ENCODE measurements at places on chromosomes 7 and 10.

- DNase-seq, result no peak
Measured at GRCh38 chr10:99339077-99339476, 9.9 kb downstream of the CNNM1 start.

GRCh38 chr7:42250411-42250810 is 13.4 kb upstream of the GLI3 start:
- DNase-seq, result no peak

- DNase-seq, result no peak
Measured at GRCh38 chr7:20786779-20787659, at the start of gene SP8. Gene SP8, minus strand, starts transcription at chr7:20786886. Its CDS starts 88 bp downstream, at chr7:20786798.

- no peak for DNase-seq
Measured at GRCh38 chr10:114638821-114639625, 19.1 kb downstream of the ABLIM1 start.

GRCh38 chr10:85642421-85643170 is 724.0 kb downstream of the GRID1 start:
- DNase-seq, result no peak

DNA sequence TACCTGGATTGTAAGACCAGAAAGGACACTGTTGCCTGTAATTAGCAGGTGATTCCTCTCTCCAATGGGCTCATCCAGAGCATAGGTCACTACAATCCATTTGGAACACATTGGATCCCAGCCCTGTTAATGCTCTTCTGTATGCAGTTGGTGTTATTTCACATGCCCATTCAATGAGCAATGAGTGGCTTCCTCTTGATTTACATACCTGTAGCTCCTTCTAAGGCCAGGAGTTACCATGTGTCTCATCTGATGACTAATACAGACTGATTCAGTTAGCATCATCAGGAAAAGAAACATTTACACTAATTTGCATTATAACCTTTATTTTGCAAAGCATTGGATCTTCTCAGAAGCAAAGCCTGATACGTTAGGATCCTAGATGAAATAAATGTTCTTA is 83.1 kb upstream of the NPVF start:
- no peak for DNase-seq

- no peak for DNase-seq
Measured at GRCh38 chr10:84695902-84696301, 367.5 kb downstream of the CCSER2 start.

- no peak for DNase-seq
Measured at GRCh38 chr7:132838313-132838712, 243.6 kb downstream of the CHCHD3 start.

GRCh38 chr10:102596506-102596971 is 47.7 kb upstream of the TRIM8 start:
- no peak for DNase-seq

GRCh38 chr10:22597138-22597537 is 117.2 kb downstream of the PIP4K2A start:
- no peak for DNase-seq

- DNase-seq, result no peak
Measured at GRCh38 chr7:47241112-47242065, 340.5 kb downstream of the TNS3 start.

DNA sequence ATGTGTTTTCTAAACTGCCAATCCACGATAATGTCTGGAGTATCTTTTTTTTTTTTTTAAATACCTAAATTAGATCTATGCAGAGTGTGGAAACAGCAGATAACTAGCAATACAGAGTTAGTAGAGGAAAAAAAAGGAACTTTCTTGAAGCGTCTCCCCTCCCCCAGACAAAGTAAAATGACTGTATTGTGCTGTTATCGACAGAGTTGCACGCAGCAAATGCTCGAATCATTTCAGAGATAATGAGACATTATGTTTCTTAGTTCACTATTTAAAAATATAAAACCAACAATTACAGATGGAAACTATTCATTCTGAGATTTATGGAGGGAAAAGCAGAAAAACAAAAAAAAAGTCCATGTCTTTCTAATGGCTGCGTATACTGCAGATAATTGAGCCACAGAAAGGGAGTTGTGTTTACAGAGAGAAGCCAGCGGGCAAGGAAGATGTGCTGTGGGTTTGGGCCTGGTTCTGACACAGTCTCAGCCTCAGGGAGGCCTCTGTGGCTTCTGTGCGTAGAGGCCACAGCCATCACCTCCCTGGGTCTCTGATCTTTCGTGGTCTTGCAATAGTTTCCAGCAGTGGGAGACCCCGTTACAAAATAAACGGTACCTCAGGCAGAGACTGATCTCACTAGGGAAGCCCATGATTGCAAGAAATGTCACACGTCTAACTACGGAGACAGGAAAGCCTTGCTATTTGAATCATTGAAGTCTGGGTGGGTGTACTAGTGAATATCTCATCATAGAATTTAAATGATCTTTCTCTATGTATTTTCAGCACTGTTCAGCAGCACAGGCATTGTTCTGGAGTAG is 19.1 kb upstream of the KLF6 start:
- DNase-seq, result no peak

DNA sequence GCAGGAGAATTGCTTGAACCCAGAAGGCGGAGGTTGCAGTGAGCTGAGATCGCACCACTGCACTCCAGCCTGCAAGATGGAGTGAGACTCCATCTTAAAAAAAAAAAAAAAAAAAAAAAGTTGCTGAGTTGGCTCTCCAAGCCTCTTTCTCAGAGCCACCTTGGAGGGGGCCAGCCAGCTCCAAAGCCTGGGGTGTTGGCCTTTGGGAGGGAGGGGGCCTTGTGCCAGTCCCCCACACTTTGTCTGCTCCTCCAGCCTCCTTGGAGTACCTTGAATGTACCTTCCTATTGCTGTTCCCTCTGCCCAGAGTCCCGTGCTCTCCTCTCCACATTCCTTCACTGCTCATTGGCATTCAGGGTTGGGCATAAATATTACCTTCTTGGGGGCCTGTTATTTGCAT is 62.4 kb downstream of the GRK5 start:
- DNase-seq, result no peak

GRCh38 chr10:35079265-35079664 is 10.9 kb downstream of the CUL2 start:
- DNase-seq, result no peak

- DNase-seq, result no peak
Measured at GRCh38 chr7:101924171-101924570, 106.7 kb downstream of the CUX1 start.

GRCh38 chr10:65550761-65551160 is 1375.1 kb upstream of the LRRTM3 start:
- DNase-seq, result no peak

DNA sequence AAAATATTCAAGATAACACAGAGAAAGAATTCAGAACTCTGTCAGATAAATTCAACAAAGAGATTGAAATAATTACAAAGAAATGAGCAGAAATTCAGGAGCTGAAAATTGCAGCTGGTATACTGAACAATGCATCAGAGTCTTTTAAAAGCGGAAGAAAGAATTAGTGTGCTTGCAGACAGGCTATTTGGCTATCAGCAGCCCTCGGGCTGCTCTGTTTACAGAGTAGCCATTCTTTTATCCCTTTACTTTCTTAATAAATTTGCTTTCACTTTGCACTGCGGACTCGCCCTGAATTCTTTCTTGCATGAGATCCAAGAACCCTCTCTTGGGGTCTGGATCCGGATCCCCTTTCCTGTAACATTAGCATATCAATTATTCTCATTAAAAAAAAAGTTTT is 1040.0 kb downstream of the SORCS3 start:
- no peak for DNase-seq

DNA sequence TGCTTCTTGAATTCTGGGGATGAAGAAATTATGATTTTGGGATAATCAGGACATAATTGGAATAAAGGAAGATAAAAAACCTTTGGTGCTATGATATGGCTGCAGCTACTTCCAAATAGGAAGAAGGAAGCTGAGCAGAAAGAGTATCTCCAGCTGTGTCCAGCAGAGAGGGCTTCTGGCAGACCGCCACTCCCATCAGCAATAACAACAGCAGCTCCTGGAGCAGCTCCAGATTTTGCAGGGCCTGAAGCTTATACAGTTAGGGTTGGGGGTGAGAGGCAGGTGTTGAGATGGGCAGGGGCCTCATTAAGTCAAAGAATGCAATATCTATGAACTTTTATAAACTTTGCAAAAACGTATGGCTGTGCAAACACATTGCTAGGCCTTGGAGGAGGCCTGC is 62.3 kb downstream of the C10orf120 start:
- no peak for DNase-seq

All from DMS 273 treated with DMSO at 0.1 percent for 48 hours (cell line).